ENCODE measurements at places on chromosomes 5 and 9.

DNA sequence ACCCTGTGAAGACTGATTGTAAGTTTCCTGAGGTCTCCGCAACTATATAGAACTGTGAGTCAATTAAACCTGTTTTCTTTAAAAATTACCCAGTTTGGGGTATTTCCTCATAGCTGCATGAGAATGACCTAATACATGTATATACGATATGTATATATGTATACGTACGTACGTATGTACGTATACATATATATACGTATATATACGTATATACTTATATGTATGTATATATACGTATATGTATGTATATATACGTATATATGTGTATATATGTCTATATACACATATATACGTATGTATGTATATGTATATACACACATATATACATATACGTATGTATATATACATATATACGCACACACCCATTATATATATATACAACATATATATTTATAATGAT is 1153.0 kb upstream of the CDH18 start:
- DNase-seq, result no peak

- DNase-seq, result no peak
Observed at GRCh38 chr5:38697013-38697412, 140.6 kb upstream of the LIFR start.

DNA sequence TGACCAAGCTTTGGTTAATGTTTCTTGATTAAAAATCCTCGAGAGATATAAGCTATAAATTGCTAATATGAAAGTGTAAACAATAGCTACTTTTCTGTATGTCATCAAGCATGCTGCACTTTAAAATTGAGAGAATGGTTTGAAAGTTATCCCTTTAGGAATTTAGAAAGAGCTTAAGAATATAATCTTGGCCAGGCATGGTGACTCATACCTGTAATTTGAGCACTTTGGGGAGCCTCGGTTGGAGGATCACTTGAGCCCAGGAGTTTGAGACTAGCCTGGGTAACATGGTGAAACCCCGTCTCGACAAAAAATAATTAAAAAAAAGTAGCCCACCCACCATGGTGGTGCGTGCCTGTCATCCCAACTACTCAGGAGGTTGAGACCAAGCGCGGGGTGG is 12.2 kb upstream of the MROH2B start:
- DNase-seq, result no peak

GRCh38 chr5:6732634-6733410 is 19.6 kb downstream of the TENT4A start:
- DNase-seq, result no peak

DNA sequence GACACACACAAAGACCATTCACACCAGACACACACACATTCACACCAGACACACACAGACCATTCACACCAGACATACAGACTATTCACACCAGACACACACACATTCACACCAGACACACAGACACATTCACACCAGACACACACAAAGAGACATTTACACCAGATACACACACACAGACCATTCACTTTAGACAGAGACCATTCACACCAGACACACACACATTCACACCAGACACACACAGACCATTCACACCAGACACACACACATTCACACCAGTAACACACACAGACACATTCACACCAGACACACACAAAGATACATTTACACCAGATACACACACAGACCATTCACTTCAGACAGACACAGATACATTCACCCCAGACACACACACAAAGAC is 29.0 kb upstream of the FCN1 start:
- no peak for DNase-seq

DNA sequence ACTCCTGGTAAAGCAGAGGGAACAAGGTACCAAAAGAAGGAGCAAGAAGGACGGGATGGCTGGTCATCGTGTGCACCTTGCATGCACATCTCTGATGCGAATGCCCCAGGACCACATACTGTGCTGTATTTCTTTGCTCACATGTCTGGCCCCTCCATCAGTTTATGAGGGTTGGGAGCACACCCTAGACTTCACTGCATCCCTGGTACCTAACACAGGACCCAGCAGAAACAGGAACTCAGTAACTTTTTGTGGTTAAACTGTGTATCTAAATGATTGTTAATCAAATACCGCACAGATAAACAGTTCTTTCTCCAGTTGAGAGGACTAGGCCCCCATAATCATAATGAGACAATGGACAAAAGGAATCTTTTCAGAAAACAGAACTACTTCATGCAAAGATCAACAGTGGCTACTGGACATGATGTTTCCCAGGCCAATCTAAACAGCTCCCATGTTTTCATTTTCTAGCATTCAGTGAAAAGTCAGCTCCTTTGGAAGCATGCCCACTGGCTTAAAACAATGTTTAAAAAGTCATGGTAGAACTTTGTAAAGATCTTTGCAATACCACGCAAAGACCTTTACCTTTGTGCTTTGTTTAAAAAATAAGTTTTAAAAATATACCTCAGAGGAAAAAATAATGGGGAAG is 55.5 kb upstream of the IFNK start:
- no peak for DNase-seq

DNA sequence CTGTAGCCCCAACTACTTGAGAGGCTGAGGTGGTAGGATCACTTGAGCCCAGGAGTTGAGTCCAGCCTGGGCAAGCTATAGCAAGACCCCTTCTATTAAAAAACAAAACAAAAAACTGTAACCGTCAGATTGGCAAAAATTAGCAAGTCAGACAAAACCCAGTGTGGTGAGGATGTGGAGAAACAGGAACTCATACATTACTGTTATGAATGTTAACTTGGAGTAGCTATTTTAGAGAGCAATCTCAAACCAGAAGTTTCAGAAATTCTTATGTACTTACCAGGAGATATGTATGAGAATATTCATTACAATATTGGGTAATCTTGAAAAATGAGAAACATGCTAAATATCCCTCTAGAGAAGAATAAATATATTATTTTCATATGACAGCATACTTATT is 120.3 kb downstream of the INVS start:
- DNase-seq, result no peak

- no peak for DNase-seq
Observed at GRCh38 chr9:132908635-132909034, 29.9 kb downstream of the SPACA9 start.

DNA sequence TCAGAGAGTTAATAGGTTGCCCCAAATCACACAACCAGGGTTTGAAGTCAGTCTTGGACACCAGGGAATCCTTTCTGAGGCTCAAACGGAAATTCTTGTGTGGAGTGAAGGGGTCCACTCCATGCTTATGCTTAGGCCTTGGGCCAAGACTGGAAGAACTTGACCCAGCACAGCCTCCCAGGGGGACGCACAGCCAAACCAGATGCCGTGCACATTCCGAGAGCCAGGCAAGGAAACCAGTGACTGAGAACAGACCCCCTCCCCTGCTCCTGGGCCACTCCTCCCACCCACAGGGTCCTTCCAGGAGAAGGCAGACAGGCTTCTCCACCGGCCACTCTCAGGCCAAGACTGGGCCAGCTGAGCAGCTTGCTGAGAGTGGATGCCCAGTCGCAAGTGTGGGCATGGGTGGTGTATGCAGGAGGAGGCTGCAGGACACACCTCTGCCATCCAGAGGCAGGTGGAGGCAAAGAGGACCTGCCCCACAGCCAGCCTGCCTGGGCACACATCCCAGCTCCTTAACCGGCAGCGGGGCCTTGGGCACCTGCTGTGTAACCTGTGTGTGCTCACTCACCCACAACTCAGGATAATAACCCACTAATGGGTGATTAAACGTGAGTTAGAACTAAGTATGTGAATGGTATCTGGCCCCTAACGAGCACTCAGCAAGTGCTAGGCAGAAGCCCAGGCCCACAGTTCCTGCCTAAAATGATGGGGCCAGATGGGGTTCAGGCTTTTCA is 38.0 kb downstream of the NIPAL4 start:
- no peak for DNase-seq

DNA sequence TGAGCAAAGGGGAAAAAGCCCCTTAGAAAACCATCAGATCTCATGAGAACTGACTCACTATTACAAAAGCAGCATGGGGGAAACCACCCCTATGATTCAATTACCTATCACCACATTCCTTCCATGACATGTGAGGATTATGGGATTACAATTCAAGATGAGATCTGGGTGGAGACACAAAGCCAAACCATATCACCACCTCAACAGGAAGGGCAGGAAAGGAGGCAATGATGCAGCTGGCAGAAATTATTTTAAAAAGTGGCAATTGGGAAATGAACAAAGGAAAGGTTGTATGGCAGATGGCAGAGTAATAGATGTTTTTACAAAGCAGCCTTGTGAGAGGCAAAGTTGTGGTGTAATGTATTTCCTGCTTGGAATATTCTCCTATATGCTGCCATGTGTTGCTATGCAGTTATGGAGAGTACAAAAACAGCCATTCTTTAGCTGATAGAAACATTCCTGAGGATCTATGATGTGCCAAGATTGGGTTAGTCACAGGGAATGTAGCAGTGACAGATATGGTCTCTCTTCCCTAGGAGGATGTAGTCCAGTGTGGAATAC is 138.8 kb downstream of the SMC2 start:
- DNase-seq, result no peak

DNA sequence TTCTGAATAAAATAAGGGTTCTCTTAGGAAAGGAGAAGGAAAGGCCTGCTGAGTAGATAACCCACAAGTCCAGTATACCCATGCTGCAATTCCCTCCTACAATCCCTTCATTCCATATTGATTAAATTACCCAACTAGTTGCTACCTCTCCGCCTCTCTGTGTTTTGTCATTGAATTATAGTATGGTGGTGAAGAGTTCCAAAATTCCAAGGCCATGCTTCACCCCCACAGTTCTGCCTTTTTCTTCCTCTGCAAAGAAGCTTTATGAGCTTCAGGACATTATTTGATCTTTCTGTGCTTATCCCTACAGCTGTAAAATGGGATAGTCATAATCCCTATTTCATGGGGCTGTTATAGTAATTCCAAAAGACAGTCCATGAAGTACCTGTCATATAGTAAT is 215.6 kb downstream of the ACTL7B start:
- DNase-seq, result no peak

DNA sequence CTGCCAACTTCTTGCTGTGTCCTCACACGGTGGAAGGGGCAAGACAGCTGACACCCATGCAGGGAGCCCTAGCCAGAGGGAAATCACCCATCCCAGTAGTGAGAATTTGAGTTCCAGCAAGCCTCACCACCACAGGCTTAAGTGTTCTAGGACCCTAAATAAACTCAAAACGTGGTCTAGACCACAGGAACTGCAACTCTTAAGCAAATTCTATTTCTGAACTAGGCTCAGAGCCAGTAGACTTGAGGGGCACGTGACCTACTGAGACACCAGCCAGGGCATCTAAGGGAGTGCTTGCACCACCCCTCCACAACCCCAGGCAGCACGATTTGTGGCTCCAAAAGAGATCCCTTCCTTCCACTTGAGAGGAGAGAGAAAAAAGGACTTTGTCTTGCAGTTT is 96.0 kb upstream of the PHF24 start:
- DNase-seq, result no peak

- no peak for DNase-seq
Observed at GRCh38 chr5:143059976-143060765, 290.0 kb downstream of the ARHGAP26 start.
